Fibroblast of pulmonary artery (primary cell): ENCODE measurements at places on chromosomes 7 and 10.
A peak's percentile ranks its signal among the peaks of the same experiment; 100 is the strongest.

DNA sequence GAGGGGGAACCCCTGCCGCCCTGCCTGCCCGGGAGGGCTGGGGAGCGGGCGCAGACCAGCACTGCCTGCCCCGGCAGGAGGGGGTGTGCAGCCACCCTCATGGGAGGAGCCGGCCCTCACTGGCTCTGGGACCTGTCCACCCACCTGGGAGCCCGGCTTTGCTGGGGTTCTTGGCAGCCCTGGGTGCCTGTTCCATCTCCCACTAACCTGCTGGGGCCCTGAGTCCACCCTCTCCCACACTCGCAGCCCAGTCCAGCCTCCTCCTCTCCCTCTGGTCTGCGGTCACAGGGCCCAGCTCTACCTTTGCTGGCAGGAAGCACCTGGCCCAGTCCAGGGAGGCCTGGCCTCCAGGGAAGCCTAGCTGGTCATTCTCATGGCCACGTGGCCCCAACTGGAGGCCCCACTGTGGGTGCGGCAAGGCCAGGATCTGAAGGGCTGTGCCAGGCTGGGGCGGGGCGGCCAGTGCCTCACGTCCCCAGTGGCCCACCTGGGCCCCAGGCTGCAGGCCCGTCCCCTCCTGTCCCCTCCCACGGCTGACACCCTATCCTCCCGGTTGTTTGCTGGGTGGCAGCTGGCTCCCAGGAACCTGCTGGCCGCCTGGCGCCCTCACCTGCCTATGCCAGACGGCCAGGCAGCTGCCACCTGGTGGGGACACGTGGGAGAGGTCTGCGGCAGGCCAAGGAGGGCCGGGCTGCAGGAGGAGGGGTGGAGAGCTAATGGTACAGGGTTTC lies at the start of gene TMEM184A:
TSS of gene TMEM184A (minus strand) at position 393 of the 731 bp plus-strand sequence. CDS start 721 bp downstream, outside the sequence.
- no peak for DNase-seq

DNA sequence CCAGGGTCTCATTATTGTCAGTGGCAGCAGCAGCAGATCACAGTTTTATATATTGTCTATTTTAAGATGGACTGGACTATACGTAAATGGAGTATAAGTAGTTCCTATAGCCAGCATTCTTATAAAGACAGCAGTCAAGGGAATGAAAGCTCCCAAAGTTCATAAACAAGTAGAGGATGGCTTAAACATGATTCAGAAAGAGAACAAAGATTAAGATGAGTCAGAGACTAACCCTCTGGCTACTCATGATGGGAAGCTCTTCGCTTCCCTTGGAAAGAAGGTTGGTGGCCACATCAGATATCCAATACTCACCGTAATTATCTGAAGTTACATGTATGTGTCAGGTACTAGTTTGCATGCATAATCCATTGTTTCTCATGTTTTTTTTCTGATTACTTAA lies 277.0 kb downstream of the INHBA start:
- peak; percentile 67 for DNase-seq

GRCh38 chr7:15279640-15280039 lies 282.2 kb downstream of the AGMO start:
- DNase-seq, result no peak

DNA sequence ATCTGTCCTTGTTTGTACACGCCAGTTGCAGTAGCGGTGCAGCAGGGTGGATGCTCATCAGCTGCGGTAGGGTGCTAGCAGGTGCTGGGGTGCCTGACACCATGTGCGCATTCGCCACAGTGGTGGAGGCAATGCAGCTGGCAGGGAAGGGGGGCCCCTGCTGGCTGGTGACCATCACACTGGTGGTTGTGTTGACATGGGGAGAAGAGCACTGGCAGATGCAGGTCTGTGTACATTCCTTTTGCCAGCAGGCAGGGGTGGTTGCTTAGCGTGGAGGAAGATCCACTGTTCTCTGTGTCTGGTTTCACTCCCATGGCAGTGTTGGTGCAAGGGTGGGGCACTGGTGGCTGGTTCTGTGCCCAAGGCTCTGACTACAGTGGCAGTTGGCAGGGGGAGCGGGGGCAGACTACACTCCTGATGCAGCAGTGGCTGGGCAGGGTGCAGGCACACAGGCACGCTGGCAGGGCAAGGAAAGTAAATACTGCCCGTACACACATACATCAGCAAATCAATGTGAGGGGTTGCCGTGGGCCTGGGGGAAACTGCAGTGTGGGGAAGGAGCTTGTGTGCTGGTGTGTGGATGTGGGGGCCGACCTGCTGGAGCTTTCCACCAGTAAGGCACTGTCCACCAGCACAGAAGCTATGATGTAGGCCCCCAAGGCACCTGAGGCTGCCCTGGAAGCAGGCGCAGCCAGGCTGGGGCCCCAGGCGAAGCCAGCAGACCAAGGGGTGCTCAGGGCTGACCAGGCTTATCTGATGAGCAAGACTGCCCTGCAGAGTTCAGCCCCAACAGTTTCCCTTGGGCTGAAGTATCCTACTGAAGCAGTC lies 87.2 kb upstream of the UNC5B start:
- DNase-seq, result no peak

DNA sequence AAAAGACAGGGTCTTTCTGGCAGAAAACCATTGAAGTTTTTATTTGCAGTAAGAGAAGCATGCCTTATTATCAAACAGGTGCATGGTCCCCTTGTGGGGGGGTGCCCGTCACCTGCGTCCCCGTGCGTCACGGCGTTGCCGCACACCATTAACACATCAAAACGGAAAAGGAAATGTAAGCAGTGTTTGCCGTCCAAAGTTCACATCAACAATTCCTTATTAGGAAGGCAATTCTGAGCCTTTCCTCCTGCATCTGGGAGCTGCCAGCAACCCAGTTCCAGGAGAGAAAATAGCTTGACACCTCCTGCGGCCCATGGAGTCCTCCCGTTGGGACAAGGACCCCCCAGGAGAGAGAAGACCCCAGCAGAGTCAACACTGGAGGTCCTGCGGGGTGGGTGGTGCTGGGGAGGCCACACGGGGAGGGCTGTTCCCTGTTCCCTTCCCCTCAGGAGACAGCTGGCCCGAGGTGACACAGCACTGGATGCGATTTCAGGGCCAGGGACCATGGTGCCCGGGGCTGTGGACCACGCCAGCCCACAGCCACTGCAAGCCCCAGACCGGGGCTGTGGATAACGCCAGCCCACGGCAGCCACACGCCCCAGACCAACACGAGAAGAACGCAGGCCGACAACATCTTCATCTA lies 39.5 kb downstream of the DIP2C start:
- no peak for DNase-seq

GRCh38 chr7:143499246-143499645 lies 21.6 kb downstream of the TAS2R41 start:
- peak; percentile 92 for DNase-seq

- no peak for DNase-seq
These were observed 1188.0 kb downstream of the DNAJB9 start for GRCh38 chr7:109757713-109758112.
